Adipocyte (in vitro differentiated cells): ENCODE measurements at places on chromosomes 7 and 10.

GRCh38 chr10:93911866-93912265 is 18.1 kb downstream of the SLC35G1 start:
- DNase-seq: no peak

DNA sequence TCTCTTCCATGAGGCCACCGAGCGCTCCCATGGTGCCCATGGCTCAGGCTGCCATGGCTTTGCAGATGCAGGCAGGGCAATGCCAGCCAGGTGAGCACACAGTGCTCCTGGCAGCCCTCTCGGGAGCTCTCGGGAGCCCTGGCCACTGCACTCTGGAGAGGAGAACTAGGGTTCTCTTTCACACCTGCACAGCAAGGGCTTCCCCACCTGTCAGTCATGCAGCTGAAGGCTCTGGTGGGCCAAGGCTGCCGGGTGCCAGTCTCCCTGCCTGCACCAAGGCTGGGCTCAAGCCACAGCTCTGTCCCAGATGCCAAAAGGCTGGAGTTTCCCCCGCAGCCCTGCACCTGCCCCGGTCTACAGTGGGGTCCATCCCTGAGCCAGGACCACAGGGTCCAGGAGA is 32.6 kb downstream of the NUDT1 start:
- DNase-seq: no peak

DNA sequence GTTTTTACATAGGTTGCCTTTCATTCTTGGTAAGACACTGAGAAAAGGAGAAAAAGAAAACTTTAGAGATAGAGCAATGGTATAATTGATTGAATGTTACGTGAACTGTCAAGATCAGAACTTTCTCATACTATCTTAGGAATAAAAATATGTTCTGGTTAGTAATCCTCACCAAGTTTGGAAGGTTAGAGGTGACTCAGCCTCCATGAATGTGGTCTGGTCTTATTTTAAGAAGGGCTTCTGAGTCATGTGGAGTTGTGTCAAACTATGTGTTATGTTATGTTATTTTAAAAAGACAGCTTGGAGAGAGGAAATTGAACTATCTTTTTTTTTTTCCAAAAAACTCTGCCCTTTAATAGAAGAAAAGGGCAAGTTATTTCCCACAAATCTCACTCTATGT is 458.6 kb upstream of the KLF6 start:
- DNase-seq: peak; percentile 96

GRCh38 chr10:133254421-133255120 is 16.9 kb downstream of the VENTX start:
- DNase-seq: no peak

- no peak for DNase-seq
Measured at GRCh38 chr10:30188101-30188500, 128.7 kb upstream of the JCAD start.

GRCh38 chr7:30630986-30631385 is 36.3 kb downstream of the GARS1 start:
- no peak for DNase-seq

GRCh38 chr7:22302951-22303423 is 54.0 kb downstream of the RAPGEF5 start:
- no peak for DNase-seq

DNA sequence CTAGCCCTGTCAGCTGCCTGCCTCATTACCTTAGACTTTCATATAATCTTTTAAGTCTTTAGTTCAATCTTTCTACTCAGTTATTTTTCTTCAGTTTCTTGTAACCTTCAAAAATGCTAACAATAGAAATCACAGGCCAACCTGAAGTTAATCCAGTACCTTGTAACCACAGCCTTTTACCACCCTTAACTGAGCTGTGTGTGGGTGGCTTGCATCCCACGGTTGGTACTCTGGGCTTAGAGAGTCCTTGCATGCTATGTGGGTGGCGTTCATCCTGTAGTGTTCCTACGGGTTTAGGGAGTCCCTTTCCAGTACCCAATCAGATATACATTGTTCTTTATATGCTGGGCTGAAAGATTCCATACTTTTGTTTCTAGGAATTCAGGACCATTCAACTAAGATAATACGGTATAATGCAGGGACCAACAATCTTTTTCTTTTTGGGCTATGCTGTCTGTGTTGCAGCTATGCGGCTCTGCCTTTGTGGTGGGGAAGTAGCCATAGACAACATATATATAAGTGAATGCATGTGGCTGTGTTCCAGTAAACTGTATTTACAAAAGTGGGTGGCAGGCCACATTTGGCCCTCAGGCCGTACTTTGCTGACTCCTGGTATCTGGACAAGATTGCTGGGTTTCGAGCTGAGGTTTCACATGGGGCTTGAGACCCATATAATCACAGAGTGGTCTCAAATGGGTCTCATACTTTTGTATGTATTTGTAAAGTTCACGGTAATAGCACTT is 280.8 kb upstream of the LRGUK start:
- no peak for DNase-seq

DNA sequence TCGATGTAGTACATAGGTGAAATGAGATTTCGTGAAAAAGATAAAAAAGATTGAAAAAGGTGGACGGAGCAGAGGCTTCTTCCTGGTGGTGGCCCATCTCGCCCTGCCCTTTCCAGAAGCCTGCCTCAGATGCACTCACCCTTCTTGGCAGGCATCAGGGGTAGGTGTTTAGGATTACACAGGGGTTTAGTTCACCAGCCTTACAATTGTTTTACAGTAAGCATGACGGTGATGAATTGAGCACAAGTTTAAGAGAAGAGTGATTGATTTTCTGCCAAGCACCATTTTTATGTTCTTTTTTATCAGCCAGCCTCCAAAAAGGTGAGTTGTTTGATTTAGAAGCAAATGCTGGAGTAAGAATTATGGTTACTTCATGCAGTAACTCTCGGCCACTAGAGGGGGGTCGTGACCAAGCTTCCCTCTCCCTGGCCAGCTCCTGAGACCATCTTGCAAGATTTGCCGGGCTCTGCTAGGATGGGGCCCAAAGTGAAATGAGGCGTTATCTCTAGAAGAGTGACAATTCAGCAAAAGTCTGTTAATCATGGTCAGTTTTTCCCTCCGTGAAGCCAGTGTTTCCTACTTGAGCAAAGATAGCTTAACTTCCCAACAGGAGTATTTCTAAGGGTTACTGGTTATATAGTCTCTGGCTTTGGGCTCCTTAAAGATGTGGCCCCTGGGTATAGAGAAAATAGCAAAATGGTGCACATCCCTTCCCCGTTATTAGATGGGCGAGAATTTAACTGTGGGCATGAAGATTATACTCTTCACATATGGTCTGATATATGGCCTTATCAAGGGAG is 228.8 kb downstream of the BMPER start:
- DNase-seq: peak; percentile 88

GRCh38 chr10:117740691-117741222 is 198.2 kb downstream of the EMX2 start:
- DNase-seq: no peak

- no peak for DNase-seq
Measured at GRCh38 chr10:28930514-28931495, 253.5 kb downstream of the BAMBI start.

DNA sequence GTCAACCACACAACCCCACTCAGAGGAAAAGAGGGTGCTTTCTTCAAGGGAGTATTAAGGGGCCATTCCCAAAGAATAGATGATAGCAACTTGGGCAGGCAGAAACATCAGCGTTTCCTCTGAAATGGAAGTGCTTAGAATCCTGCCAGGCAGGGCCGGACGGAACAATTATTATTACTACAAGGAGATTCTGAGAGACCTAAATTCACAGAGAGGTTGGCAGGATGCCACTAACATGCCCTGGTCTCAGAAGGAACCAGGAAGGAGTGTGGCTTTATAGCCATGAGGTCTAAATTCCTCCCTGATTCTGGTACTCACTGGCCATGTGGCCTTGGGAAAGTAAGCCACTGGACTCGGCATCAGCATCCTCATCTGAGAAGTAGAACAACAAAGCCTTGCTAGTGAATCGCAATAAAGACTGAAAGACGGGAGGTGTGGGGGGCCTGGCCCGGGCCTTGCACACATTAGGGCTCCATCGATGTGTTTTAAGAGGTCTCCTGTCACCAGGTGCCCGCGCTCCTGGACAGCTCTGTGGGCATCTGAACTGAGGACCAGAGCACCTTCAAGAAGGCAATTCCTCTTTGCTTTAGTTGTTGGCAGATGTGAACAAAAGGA is 131.5 kb downstream of the OAT start:
- DNase-seq: no peak

GRCh38 chr10:43945094-43945730 is 296.5 kb upstream of the ZNF32 start:
- DNase-seq: no peak

GRCh38 chr10:88026031-88026430 is 162.6 kb downstream of the PTEN start:
- no peak for DNase-seq

DNA sequence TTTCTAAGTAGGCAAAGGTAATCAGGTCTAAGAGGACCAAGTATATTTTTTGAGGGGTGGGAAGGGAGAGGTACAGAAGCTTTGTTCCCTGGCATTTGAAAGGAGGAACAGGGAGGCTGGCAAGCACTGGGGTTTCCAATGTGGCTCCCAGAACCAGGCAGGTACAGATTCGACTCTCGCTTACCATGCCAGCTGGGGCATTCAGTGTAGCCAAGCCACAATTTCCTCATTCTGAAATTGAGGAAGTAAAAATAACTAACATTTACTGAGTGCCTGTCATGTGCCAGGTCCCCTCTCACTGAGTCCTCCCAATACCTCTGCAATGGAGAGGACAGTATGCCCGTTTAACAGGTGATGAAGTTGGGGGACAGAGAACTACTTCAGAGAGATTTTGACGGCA is 45.9 kb upstream of the BET1 start:
- no peak for DNase-seq

GRCh38 chr10:79401015-79401921 is 44.2 kb downstream of the ZCCHC24 start:
- DNase-seq: peak; percentile 38

DNA sequence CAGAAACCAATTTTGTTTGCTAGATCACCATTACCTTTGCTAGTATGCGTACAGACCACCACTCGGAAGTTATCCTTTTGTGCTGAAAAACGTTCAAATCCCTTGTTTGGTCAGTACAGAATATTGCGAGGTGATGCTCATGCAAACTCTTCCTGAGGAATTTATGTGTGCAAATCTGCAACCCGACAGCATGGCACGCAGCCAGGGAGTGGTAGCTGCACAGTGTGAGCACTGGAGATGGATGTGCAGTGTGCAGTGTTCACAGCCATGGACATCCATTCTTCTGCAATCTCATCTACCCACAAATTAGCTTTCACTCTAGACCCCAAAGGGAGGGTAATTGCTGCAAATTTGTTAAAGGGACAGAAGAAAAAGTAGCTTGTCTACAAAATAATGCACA is 72.2 kb downstream of the CACUL1 start:
- DNase-seq: no peak

DNA sequence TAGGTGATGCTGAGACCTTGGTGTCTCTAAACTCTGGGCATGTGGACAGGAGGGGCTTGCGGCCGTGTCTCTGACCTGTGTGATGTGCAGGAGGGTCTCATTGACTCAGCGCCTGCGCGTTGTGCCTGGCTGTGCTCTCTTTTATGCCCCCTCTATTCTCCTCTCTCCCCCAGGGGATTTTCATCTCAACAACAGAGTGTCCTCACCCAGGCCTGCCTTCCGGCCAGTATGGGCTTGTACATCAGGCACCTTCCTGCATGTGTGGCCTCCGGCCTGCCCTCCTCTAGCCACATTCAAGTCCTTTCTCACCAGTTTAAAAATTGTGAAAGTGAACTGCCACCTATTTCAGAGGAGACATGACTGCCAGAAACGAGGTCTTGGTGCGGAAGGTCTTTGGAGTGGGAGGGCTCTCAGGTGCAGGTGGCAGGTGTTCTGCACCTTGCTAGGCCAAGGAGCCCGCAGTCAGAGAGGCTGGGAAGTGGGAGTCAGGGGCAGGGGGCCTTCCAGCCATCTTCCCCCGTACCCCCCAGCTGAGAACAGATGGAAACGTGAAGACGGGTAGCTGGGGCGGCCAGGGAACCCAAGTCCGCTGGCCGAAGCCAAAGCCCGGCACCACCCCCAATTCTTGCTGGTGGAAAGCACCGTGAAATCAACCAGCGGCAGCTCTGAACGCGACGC is 531 bp upstream of the INTS15 start:
- no peak for DNase-seq

- no peak for DNase-seq
Measured at GRCh38 chr10:7045891-7046599, 364.8 kb downstream of the SFMBT2 start.

GRCh38 chr7:32068411-32069101 is 1.7 kb downstream of the PDE1C start:
- DNase-seq: no peak

- peak; percentile 39 for DNase-seq
Measured at GRCh38 chr7:147089051-147089461, 972.5 kb downstream of the CNTNAP2 start.

DNA sequence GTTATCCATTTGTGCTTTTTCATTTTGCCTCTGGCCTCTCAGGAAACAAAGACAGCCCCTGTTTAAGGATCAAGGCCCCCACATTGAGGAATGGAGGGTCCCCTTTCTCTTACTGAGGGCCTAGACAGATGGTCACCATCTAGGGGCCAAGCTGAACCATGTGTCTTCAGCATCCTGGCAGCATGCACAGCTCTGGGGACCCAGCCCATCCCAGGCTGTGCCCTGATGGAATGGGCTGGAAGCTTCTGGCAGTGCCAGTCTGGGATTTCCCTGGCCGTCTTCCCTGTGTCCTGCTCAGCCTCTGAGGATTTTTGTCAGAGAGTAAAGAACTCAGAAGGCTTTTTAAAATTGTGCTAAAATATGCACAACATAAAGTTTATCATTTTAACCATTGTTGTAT is 116.8 kb downstream of the ITIH5 start:
- DNase-seq: no peak

DNA sequence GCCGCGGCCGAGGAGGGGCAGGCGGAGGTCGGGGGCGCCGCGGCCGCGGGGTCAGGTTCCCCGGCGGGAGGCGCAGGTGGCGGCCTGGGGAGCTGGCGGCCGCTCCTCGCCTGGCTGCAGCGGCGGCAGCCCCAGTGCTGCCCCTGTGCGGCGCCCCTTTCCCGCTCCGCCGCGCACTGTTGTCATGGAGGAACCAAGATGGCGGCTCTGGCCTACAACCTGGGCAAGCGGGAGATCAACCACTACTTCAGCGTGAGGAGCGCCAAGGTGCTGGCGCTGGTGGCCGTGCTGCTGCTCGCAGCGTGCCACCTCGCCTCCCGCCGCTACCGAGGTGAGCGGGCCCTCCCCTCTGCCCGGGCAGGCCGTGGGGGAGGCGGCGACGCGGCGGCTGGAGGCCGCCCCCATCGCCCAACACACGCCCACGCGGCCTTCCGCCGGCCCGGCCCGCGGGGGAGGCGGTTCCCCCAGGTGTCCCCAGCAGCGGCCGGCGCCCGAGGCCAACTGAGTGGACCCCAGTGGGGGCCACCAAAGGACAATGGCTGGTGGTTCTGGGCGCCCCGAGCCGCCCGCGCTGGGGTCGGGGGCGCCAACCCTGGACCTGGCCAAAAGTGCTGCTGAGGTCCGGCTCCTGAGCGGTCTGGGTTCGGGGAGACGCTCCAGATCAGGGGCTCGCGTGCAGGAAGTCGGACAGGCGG is 425 bp downstream of the CASD1 start:
- DNase-seq: peak; percentile 85

- no peak for DNase-seq
Measured at GRCh38 chr10:43079856-43080255, 3.0 kb downstream of the RET start.

GRCh38 chr10:61961278-61961677 is 59.8 kb downstream of the ARID5B start:
- DNase-seq: no peak
